Non-pigmented ciliary epithelial cell (primary cell): ENCODE measurements at places on chromosomes 3 and 15.

GRCh38 chr3:175073219-175073905, 214.2 kb downstream of the NAALADL2 start:
- DNase-seq: no peak

GRCh38 chr3:66423791-66424190, 77.0 kb downstream of the LRIG1 start:
- no peak for DNase-seq

GRCh38 chr3:151816091-151816604, 2.2 kb downstream of the AADAC start:
- DNase-seq: peak; percentile 52

- no peak for DNase-seq
Measured at GRCh38 chr15:101641894-101642293, 10.3 kb downstream of the TM2D3 start.

DNA sequence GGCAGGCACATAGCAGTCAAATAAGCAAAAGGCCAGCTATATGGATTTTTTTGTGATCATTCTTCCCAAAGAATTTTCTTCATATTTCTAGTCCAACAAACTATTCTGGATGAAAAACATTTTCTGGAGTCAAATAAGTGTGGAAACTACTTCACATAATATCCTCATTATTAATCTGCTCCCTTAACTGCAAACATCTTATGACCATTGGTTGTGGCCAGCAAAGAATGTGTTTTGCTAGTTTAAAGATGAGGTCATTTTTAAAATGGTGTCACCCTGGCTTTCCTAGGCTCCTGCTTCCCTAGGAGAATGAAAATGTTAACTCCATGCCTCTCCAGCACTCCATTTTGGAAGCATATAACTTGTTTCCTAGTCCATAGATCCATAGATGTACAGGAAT, 118.8 kb downstream of the SST start:
- DNase-seq: no peak

DNA sequence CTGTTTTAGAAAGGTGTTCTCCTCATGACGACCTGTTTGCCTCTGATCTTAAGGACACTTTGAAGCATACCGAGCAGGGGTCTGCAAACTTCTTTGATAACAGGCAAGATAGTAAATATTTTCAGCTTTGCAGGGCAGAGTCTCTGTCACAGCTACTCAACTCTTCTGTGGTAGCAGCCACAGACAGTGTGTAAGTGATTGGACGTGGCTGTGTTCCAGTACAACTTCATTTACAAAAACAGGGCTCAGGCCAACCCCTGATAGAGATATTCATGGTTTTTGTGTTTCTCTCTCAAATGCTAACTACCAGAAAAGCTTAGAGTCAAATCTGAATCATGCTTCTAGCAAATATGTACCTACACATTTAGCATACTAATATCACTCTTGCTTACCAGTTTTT, 51.5 kb downstream of the TGFBR2 start:
- DNase-seq: no peak

DNA sequence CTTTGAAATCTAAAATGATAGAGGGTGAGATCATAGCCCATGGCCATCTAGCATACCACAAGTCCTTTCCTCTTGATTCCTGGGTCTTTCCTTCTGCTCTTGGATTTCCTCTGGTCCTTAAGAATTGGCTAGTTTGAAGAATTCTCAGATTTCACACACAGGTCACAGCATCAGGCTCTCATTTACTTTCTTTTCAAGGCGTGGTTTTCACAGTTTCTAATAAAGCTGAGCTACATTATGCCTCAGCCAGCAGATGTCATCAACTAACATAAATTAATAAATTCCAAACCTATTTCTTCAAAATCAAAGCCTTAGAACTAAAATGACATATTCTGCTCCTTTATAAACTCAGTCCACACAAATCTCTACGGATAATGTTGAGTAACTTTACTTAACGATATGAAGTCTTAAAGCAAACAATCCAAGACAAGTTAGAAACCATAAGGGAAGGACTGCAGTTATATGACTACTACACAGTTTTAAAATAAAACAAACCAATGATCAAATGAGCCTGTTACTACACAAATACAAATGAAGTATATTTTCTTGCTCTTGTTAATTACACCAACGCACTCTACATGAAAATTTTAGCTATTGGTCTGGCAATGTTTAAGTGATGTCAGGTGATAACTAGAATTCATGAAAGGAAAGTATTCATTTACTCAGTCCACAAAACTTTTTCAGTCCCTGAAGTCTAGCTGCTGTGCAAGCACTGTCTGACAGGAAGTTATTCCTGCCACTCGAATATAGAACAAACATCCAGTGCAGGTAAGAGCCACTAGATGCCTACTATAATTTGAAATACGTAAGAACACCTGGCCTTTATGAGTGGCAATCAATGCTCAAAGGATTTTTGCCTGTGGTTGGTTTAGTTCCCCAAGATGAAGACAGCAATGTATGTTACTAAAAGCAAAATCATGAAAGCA, 9.2 kb downstream of the CCDC14 start:
- no peak for DNase-seq

DNA sequence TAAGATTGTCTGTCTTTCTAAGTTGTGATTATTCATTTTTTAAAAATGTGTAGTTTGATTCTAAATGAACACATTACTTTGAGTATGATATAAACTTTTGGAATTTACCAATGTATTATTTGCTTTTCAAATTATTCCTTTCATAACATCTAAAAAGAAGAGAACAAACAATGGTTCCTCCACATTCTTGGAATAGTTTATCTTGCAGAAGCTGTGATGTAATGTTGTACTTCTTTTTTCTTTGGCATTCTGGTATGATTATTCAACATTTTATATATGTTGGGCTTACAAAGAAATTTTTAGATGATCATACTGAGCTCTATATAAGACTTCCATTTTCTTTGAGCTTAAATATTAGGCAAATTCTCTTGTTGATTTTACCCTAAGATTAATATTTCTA, 419.2 kb downstream of the DIPK2A start:
- DNase-seq: no peak

DNA sequence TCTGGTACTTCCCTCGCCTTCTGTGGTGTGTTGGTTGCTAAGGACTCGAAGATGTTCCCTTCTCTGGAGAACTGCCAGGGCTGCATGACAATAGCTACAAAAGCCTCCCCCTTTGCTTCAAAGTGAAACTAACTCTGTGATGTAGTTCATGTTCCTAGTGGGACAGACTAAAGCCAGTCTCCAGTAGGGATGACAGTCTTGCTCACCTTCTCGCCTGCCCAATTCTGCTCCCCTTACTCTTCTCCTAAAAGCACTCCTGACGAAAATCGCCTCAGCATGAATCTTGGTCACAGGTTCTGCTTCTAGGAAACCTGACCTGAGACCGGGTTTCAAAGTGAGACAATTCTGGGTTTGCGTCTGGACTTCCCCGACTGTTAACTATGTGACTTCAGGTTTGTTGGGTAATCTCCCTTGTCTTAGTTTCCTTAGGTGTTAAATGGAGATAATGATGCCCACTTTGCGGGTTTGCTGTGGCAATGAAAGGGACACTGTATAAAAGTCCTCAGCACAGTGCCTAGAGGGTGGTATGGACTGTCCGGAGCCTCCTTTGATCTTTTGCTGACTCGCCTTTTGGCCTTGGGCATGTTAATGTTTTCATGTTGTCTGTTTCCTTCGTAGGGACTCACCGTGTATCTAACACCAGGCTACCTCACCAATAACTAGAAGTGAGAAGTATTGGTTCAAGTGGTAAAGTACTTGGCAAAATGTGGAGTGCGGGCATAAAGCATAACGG, 24.9 kb upstream of the THRB start:
- DNase-seq: no peak

GRCh38 chr3:108602249-108602934, 12.9 kb downstream of the DZIP3 start:
- no peak for DNase-seq

DNA sequence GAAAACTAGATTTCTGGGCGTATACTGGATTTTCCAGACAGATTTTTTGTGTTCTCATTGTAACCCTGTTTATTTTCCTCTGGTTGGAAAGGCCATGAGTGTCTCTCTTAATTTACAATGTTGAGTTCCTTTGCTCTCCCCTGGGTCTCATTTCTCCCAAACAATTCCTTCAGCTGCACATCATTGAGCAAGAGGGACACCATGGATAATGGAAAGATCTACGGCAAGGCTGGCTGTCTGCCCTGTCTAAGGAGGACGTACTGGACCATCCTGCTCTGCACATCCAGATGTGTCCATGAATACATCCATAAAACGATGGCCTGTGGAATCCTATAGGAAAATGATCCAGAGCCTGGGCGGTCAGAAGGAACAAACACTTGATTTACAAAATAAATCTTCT, 258.1 kb upstream of the MCTP2 start:
- DNase-seq: no peak

- DNase-seq: no peak
Measured at GRCh38 chr3:105622169-105622568, 246.6 kb downstream of the CBLB start.

GRCh38 chr3:62811119-62811518, 64.1 kb downstream of the CADPS start:
- no peak for DNase-seq

DNA sequence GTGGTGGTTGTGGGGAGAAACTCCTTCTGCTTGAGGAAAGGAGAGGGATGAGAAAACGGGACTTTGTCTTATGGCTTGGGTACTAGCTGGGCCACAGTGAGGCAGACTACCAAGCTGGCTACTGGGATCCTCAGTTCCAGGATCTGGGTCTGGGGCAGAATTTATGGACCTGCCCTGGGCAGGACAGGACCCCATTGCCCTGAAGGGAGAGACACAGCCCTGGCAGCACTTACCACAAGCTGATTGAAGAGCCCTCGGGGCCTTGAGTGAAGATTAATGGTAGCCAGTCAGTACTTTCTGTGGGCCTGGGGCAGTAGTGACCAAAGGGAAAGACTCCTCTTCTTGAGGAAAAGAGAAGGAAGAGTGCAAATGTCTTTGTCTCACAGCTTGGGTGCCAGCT, 799.7 kb downstream of the SI start:
- DNase-seq: no peak

GRCh38 chr3:154188846-154189245, 67.7 kb downstream of the ARHGEF26 start:
- no peak for DNase-seq

DNA sequence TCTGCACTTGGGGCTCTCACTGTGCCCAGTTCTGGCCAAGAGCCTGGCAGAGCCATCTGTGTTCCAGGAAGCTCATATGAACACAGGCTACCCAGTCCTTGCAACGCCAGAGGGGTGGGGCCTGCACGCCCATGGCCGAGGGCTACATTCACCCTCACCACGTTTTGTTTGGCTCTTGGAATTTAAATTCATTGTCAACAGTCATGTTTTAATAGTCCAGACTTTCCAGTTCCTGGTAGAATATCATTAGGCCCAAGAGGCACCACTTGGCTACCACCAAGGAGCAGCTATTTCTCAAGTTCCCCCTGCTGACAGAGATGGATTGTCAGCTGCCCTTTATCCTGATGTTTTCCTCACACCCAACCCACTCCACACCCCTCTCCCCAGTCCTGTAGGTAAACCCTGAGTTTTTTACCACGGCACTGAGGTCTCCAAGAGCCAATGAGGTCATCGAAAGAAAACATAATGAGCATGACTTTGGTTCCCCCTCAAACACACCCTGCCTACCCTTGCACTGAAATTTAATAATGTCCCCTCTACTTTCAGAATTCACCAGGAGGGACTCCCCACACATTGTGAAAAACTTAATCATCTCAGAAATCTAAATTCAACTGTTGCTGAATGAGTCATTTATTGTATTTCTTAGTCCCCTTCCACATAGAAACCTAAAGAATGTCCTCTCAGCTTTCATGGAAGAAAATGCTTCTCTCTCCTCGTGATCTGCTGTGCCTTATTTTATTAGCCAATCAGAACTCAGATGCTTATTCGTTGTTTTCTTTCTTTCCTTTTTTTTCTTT, 125.1 kb downstream of the SHQ1 start:
- peak; percentile 65 for DNase-seq

DNA sequence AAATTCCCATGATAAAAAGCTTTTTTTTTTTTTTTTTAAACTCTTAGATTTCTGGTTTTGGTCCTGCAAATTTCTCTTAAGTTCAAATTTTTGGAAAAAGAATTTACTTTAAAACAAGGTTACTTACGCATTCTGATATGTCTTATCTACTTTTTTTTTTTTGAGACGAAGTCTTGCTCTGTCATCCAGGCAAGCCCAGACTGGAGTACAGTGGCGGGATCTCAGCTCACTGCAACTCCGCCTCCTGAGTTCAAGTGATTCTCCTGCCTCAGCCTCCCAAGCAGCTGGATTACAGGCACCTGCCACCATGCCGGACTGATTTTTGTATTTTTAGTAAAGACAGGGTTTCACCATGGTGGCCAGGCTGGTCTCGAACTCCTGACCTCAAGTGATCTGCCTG, 83.2 kb downstream of the RASA2 start:
- DNase-seq: no peak

DNA sequence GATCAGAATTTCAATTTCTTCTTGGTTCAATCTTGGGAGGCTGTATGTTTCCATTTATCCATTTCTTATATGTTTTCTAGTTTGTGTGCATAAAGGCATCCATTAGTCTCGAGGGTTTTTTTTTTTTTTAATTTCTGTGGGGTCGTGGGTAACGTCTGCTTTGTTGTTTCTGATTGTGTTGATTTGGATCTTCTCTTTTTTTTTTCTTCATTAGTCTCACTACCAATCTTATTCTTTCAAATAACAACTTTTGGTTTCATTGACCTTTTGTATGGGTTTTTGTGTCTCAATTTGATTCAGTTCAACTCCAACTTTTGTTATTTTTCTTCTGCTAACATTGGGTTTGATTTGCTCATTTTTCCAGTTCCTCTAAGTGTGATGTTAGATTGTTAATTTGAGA, 48.9 kb downstream of the MCTP2 start:
- DNase-seq: no peak

DNA sequence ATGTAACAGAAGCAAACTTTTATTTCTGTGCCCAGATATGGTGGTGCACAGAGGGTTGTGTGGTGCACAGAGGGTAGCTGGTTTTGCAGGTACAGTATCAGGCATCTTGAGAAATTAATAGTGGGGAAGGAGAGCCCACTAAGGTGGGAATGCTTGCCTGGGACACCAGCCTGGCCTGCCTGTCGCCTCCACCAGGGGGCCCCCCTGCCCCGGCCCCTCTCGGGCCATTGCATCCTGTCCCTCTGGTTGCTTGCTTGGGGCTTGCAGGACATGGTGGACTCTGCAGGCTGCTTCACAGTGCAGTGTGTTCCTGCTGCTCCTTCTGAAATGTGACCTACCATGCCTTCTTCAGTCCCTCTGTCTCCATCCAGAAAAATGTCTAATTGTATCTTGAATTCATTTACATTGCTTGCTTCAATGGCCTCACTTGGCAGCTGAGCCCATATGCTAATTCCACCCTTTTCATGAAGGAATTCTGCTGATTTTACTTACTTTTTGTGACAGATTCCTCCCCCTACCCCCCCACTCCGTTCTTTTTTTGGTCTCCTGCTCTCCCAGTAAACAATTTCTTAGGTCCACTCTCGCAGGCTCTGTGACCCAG, 73.6 kb downstream of the EEFSEC start:
- no peak for DNase-seq

DNA sequence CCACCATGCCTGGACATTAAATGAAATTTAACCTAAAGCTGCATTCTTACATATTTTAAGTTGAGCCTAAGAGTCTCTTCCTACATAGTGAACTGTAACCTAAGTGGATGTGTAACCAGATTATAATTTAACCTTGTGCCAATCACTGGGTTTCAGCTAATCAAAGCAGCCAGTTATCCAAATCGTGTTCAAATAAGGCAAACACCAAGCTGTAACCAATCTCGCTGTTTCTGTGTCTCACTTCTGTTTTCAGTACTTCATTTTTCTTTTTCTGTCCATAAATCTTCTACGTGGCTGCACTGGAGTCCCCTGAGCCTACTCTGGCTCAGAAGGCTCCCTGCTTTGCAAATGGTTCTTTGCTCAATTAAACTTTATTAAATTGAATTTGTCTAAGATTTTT, 186.1 kb upstream of the CNTN6 start:
- DNase-seq: no peak

- DNase-seq: no peak
Measured at GRCh38 chr3:135362889-135363288, 567.8 kb downstream of the EPHB1 start.
